ENCODE measurements at places on chromosomes 3 and 15. TPM values are rescaled to one million over a fixed set of nuclear protein-coding genes. Genes with fewer than 3 reads are reported as not detected.
A peak's percentile ranks its signal among the peaks of the same experiment; 100 is the strongest.

DNA sequence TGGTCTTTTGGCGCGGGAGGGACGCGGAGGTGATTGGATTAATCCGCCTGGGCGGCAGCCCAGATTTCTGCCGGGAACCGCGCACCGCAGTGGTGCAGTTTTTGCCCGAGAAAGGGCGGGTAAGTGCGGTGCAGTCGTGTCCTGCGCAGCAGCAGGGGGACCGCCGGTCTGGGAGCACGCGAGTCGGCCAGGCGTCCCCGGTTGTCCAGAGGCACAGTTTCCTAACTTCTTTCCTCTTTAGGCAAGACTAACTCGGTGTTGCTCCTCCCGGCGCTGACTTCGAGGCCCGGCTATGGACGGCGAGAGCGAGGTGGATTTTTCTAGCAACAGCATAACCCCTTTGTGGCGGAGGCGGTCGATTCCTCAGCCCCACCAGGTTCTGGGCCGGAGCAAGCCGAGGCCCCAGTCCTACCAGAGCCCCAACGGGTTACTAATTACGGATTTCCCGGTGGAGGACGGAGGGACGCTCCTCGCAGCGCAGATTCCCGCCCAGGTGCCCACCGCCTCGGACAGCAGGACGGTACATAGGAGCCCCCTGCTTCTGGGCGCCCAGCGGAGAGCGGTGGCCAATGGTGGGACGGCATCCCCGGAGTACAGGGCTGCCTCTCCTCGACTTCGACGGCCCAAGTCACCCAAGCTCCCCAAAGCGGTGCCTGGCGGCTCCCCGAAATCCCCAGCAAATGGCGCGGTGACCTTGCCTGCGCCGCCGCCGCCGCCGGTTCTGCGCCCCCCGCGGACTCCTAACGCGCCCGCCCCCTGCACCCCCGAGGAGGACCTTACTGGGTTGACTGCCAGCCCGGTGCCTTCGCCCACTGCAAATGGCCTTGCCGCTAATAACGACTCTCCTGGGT, 736 bp downstream of the ARHGEF26 start:
- DNase-seq, result peak; percentile 19

DNA sequence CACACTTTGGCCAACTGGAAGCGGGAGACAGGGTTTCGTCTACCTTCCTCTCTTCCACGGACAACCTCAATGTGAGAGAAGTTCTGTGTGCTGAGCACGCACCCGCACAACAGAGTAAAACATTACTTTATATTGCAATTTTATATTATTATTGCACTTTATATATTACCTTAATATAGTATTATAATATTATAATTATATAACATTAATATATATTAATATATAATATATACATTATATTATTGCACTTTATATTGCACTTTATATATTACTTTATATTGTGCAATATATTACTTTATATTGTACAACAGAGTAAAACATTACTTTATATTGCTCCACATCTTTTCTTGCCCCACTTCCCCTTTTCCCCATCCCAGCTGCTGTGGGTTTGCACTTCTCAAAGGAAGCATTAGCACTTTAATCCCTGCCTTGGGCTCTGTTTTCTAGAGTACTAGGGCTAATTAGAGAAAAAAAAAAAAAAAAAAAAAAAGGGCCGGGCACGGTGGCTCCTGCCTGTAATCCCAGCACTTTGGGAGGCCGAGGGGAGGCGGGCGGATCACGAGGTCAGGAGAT, 76.4 kb upstream of the SLC4A7 start:
- DNase-seq, result no peak

DNA sequence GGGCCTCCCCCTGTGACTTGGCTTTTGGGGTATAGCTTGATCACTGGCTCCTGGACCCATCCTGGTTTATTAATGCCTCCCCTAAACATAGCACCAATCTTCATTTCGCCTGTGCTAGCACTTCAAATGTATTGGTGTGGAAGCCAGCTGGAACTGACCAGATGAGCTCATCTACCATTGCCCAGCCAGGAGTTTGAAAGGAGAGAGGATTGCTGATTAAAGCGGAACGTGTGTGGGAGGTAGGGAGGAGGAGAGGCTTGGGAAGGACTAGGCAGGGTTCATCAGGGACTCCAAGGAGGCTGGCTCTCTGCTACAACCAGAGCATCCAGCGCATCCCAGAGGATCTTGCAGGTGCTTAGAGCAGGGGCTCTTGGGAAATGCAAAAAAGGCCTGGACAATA, 34.4 kb upstream of the TLE3 start:
- no peak for DNase-seq

DNA sequence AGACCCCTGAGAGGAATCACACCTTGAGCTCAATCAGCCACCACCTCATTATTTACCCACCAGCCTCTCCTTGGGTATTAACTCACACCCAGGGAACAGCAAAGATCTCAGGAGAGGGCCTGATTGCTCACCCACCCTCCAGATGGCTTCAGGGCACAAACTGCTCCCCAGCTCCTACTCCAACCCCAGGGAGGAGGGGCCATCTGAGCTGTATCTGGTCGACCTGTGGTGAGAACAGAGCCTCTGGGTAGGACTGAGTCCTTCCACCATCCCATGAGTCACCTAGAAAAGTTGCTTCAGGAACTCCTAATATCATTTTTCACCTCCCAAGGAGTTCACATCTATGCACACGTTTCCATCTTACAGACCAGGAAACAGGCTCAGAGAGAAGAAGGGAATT, 44.8 kb upstream of the HES1 start:
- DNase-seq, result no peak

- DNase-seq, result no peak
Observed at GRCh38 chr3:77420336-77420735, 380.4 kb downstream of the ROBO2 start.

DNA sequence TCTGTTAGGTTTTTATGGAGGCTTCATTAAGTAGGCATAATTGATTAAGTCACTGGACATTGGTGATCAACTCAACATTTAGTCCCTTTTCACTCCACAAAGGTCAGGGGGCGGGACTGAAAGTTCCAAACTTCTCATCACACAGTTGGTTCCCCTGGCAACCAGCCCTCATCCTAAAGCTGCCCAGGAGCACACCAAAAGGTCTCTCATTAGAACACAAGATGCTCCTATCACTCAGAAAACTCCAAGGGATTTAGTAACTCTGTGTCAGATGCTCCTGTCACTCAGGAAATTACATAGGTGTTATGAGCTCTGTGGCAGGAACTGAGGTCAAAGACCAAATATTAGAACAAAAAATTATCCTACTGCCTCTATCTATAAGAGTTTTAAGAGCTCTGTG, 321.5 kb downstream of the OTOL1 start:
- no peak for DNase-seq

DNA sequence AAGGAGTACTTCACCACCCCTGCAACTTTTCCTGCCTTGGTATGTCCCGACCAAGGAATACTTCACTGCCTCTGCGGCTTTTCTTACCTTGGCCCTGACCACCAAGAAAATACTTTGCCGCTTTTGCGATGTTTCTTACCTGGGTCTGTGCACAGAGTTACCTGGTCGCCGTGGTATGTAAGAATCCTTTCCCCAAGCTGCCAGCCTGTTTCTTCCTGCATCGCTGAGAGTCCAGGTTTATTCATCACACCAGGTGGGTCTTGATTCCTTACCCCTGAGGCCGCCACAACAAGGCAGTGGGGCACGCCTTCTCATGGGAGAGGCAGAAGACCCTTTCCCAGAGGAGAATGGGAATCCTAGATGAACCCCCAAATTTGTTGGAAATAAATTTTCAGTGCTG, 511.3 kb downstream of the EDEM1 start:
- DNase-seq, result no peak

DNA sequence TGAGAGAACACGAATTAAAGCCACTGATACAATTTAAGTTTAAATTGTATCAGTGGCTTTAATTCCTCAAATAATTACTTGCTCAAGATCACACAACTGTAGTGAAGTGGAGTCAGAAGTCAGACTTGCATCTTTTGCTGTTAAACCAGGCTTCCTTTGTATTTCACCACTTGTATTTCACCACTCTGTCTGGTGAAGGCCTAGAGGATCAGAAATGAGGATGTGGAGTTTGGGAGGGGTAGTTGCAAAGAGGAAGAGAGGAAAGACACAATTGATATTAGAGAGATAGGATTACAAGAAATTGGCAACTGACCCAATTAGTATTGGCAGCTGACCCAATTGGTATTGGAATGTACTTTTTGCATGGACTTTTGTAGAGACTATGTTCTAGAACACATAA, 288.1 kb upstream of the GPR149 start:
- DNase-seq, result no peak

GRCh38 chr3:53167418-53168174, 6.6 kb downstream of the PRKCD start:
- no peak for DNase-seq

DNA sequence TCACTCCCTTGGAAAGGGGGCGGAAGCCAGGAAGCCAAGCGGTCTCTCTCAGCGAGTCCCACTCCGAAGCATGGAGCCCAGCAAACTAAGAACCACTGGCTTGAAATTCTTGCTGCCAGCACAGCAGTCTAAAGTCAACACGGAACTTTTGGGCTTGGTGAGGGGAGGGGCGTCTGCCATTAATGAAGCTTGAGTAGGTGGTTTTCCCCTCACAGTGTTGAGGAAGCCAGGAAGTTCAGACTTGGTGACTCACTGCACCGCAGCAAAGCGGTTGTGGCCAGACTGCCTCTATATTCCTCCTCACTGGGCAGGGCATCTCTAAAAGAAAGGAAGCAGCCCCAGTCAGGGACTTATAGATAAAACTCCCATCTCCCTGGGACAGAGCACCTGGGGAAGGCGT, 665.4 kb upstream of the CBLB start:
- peak; percentile 38 for DNase-seq

DNA sequence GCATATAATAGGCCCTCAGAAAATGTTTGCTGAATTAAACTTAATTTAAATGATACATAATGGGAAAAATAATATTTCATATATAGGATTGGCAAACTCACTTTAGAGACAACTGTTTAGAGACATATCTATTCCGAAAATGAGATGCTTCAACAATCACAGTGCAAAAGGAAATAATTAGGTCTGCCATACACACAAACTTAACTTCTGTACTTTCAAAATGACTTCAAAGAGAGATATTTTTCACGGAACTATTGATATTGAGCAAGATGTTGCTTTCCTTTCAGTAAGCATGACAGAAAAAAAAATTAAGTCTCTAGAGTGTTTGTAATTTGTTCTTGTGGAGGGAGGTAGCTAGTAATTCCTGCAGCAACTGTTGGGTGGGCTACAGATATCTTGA, 769.5 kb downstream of the TUSC7 start:
- no peak for DNase-seq

DNA sequence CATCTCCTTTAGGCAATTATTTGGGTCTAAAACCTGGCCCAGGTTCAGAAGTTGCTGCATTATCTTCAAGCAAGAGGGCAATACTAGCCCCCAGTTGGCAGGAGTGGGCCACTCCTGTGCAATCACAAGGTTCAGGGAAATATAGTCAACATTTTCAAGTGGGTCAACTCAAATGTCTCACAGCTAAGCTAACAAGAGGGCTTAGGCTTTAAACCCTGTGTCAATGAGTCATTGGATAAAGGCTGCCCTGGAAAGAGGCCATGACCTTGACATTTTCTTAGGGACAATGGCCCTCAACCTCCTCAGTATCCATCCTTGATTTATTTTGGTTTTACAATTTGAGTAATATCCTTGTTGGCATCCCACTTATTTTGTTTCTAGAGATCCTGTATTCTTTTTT, 73.5 kb upstream of the DCP1A start:
- DNase-seq, result no peak

DNA sequence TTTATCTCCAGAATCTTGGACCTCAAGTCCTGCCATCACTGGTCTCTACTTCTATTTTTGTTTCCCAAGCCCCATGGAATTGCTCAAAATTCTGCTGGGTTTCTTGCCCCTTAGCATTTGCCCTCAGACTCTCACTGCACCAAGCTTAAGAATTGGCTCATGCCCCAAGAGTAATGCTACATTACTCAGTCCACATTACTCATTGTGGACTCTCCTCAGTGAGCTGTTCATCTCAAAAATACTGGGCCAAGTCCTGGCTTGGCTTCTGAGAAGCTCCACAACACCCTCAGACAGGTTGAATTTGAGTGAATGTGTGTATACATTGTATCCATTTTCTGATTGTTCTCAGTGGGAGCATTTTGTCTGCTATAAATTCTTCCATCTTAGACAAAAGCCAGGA, 364.4 kb upstream of the ARHGEF26 start:
- no peak for DNase-seq

DNA sequence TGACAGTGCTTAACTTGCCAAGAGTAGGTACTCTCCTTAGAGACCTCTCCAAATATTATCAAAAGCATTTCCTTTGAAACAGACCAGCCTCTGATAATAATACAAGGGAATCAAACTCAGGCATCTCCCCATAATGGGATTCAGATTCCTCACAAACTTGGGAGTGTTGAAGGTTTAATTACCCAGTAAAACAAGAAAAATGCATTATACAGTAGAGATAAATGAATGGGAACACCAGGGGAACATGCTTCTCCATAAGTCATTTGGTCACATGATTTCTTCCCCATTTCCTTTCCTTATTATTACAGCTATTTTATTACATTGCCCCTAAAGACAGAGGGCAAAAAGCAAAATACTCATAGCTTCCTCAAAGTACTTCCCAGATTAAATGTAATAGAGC, 325.0 kb upstream of the CDIN1 start:
- DNase-seq, result peak; percentile 50

DNA sequence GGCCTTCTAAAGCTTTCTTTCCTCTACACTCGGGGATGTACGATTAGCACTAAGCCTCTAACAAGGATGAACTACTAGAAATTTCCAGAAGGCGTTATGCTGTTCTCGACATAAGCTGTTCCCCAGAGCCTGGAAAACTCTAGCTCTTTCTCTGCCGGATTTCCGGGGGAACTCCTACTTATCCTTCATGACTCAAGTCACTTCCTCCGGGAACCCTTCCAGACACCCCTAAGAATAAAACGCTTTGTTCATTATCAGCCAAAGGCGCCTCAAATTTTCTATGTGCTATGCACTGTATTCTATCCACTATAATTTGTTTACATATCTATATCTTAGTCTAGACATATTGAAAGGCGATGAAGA, 455 bp upstream of the SNAP23 start:
- DNase-seq, result peak; percentile 86

DNA sequence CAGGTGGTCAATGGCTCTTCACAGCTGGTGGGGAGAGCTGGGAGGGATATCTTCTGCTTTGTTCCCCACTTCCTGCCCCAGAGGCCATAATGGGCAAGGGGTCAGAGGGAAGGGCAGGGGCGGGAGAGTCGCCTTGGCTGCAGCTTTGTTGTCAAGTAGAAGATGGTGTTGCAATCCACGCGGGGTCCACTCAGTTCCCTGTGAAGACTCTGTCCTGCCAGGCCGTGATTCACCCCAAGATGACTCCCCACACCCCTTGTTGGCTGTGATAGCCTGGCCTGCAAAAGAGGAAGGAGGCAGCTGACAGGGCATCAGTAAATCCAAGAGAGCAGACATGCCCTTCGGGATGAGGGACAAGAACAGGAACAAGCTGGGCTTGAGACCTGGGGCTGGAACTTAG, 6.9 kb downstream of the GALNT15 start:
- no peak for DNase-seq

Gene USP19
- total RNA-seq, result 39.1 TPM

Gene COL8A1
- 358 TPM for total RNA-seq

Gene IL5RA
- total RNA-seq, result not detected

Measured in endothelial cell of umbilical vein (primary cell).